ENCODE measurements at places on chromosomes 11 and 22. TPM values are rescaled to one million over a fixed set of nuclear protein-coding genes. Genes with fewer than 3 reads are reported as not detected.
A peak's percentile ranks its signal among the peaks of the same experiment; 100 is the strongest.

Gene TRIM29
- total RNA-seq, result 1.4 TPM

Gene TRIM49
- not detected for total RNA-seq

Gene MPZL2
- 13.2 TPM for total RNA-seq

Gene ROBO4
- 22.0 TPM for total RNA-seq

Gene TSPAN18
- total RNA-seq, result 19.5 TPM

Gene MN1
- 12.8 TPM for total RNA-seq

Gene OR51B2
- total RNA-seq, result 0.35 TPM

DNA sequence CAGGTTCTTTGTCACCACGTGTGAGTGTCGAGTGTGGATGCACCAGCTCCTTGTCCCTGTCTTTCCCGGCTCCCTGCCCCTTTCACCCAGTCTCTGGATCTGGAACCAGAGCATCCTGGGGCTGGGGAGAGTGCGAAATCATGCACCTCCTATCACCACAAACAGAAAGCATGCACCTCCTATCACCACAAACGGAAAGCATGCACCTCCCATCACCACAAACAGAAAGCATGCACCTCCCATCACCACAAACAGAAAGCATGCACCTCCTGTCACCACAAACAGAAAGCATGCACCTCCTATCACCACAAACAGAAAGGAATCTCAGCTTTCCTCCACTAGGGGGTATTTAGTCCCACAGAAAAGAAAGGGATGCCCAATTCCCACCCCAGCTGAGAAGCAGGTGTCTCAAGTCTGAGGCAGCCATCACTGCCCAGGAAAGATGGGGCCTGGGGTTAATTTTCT, 5.9 kb upstream of the GLB1L3 start:
- H3K27me3 ChIP-seq, result no peaks in the 10 kb centered on the region
- no peak overlapping the region for H3K27ac ChIP-seq
- H3K36me3 ChIP-seq, result no peaks in the 10 kb centered on the region

GRCh38 chr11:18472587-18472986, 16.9 kb downstream of the LDHAL6A start:
- no peaks in the 10 kb centered on the region for H3K36me3 ChIP-seq
- H3K27ac ChIP-seq, result no peak overlapping the region
- no peaks in the 10 kb centered on the region for H3K4me1 ChIP-seq
- no peak for DNase-seq

DNA sequence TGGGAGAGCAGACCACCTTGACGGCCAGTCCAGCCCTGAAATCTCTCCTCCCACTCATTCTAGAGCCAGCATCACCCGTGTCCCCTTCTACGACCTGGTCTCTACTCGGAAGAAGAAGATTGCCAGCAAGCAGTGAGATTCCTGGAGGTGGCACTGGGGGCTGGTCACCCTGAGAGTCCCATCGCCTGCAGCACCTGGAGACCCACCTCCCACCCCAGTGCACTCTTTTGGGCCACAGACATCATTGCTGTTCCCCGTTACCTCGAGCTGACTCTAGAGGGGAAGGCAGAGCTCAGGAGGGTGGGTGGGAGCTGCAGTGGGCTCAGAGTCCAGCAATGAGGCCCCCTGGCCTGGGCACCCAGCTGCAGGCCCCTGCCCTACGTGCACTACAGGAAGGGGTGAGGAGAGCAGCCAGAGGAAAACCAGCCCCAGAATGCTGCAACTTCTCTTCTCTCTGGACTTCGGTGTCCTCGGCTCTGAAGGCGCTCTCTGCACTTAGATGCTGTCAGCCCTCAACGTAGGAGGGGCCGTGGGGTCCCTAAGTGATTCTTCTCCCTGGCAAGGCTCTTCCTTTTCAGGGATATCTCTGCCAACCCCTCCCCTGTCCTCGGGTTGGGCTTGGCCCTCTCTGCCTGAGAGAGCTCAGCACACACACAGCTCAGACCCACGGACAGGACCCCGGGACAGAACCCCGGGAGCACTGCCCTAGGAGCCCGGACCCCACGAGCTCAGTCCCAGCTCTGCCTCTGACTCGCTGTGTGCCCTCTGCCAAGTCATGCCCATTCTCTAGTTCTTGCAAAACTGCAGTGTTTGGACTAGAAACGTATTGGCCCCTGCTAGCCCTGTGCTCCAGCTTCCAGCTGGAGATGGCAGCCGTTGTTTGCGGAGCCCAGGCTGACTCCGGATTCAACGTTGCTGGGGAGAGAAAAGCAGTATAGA, 31.3 kb downstream of the CYTH4 start:
- H3K4me1 ChIP-seq, result no peaks in the 10 kb centered on the region
- no peaks in the 10 kb centered on the region for H3K27me3 ChIP-seq
- no peak overlapping the region for H3K4me3 ChIP-seq
- no peaks in the 10 kb centered on the region for H3K36me3 ChIP-seq
- H3K27ac ChIP-seq, result no peak overlapping the region
- no peak for DNase-seq

DNA sequence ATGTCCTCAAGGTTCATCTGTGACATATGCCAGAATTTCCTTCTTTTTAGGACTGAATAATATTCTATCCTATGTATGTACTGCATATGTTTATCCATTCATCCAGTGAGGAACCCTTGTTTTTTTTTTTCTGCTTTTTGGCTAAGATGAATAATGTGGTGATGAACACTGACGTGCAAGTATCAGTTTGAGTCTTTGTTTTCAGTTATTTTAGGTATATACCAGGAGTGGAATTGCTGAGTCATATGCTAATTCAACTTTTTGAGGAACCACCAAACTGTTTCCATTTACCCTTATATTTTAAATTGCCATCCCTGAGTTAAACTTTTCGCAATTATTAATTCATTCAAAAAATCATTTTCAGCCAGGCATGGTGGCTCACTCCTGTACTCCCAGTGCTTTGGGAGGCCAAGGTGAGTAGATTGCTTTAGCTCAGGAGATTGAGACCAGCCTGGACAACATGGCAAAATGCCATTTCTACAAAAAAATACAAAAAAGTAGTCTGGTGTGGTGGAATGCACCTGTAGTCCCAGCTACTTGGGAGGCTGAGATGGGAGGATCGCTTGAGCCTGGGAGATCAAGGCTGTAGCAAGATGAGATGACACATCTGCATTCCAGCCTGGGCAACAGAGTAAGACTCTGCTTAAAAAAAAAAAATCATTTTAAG, 64.2 kb downstream of the MICAL2 start:
- no peaks in the 10 kb centered on the region for H3K36me3 ChIP-seq
- H3K4me3 ChIP-seq, result no peak overlapping the region
- DNase-seq, result no peak
- no peaks in the 10 kb centered on the region for H3K27me3 ChIP-seq

- H3K27ac ChIP-seq, result no peak overlapping the region
- H3K4me3 ChIP-seq, result no peak overlapping the region
- H3K36me3 ChIP-seq, result no peaks in the 10 kb centered on the region
- peaks cover 12% of the 10 kb centered on the region for H3K4me1 ChIP-seq
- H3K27me3 ChIP-seq, result no peaks in the 10 kb centered on the region
- no peak for DNase-seq
Measured at GRCh38 chr11:46557684-46558151, 36.1 kb downstream of the AMBRA1 start.

DNA sequence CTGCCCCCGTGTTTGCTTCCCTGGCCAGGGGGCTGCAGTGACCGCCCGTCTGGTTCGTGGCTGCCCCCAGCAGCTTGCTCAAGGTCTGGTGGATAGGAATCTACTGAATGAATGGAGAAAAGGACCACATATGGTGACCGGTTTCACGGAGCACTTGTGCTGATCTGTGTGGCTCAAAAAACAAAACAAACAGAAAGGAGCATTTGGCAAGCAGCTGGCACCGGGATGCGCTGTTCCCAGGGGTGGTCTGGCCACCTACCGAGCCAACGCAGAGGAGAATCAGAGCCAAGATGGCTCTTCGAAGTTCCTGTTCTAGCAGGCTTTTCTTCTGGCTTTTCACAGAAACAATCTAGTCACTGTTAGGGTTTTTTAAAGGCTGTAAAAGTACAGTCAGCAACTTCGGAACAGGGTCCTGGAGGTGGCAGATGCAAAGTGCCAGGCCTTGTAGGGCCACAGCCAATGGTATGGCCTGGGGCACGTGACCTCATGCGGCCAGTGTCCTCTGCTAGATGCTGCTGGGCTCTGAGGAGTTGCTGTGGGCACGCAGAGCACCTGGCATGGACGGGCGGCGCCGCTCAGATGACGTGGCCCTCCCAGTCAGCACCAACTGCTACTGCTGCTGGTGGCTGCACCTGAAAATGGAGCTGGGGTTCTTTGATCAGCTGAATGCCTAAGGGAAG, 27.3 kb upstream of the PACSIN2 start:
- no peak overlapping the region for H3K27ac ChIP-seq
- H3K4me3 ChIP-seq, result no peak overlapping the region
- H3K36me3 ChIP-seq, result no peaks in the 10 kb centered on the region
- H3K4me1 ChIP-seq, result no peaks in the 10 kb centered on the region
- no peaks in the 10 kb centered on the region for H3K27me3 ChIP-seq

DNA sequence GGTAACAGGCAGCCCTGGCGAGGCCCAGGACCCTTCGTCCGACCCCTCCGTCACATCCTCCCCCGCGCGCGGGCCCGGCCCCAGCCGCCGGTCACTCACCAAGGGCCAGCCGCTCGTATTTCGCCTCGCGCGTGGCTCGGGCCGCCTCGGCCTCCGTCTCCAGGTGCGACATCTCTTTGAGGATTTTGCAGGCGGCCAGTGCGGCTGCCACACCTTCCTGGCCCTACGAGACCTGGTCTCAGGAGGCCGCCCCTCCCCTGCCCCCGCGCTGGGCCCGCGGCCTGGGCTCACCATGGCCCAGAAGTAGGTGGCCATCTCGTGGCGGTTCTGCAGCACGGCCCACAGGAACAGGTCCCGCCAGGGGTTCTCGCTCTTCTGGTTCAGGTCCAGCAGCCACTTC, 14.1 kb downstream of the TSSC4 start:
- no peak overlapping the region for H3K4me3 ChIP-seq
- DNase-seq, result no peak
- no peaks in the 10 kb centered on the region for H3K36me3 ChIP-seq
- no peak overlapping the region for H3K27ac ChIP-seq

- H3K27me3 ChIP-seq, result no peaks in the 10 kb centered on the region
- H3K27ac ChIP-seq, result no peak overlapping the region
- DNase-seq, result no peak
- H3K4me3 ChIP-seq, result no peak overlapping the region
Measured at GRCh38 chr11:117900121-117900648, 23.7 kb upstream of the FXYD6 start.

- no peak overlapping the region for H3K4me3 ChIP-seq
- DNase-seq, result no peak
- no peak overlapping the region for H3K27ac ChIP-seq
- peaks cover 3% of the 10 kb centered on the region for H3K4me1 ChIP-seq
- no peaks in the 10 kb centered on the region for H3K27me3 ChIP-seq
Measured at GRCh38 chr11:16902781-16903378, 111.3 kb downstream of the PLEKHA7 start.

GRCh38 chr11:117822074-117823033, 2.2 kb downstream of the FXYD2 start:
- no peak for DNase-seq
- no peaks in the 10 kb centered on the region for H3K27me3 ChIP-seq
- H3K36me3 ChIP-seq, result no peaks in the 10 kb centered on the region
- H3K4me1 ChIP-seq, result peaks cover 20% of the 10 kb centered on the region

DNA sequence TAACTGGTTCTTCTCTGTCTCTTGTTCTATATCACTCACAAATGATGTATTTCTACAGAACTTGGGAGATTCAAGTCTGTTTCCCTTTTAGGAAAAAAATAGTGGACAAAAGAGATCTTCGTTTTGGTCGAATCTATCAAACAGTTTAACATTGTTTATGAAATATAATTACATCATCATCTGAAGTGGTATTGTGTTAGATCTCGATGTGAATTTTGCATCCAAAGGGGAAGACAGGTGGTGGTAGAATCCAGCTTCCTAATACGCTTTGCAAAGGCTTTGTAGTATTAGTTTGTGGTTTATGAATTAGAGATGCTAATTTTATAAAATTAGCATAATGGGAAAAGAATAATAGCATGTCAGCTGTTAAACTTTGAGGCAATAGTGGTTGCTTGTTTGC, 3.4 kb downstream of the SIK2 start:
- no peaks in the 10 kb centered on the region for H3K36me3 ChIP-seq
- H3K4me3 ChIP-seq, result no peak overlapping the region
- peaks cover 4% of the 10 kb centered on the region for H3K4me1 ChIP-seq
- H3K27me3 ChIP-seq, result no peaks in the 10 kb centered on the region
- DNase-seq, result no peak

GRCh38 chr11:115170133-115170815, 333.9 kb downstream of the CADM1 start:
- no peaks in the 10 kb centered on the region for H3K27me3 ChIP-seq
- H3K36me3 ChIP-seq, result no peaks in the 10 kb centered on the region
- DNase-seq, result no peak
- H3K4me1 ChIP-seq, result no peaks in the 10 kb centered on the region
- no peak overlapping the region for H3K4me3 ChIP-seq

- no peak for DNase-seq
- H3K4me3 ChIP-seq, result no peak overlapping the region
- H3K27me3 ChIP-seq, result no peaks in the 10 kb centered on the region
- no peak overlapping the region for H3K27ac ChIP-seq
Measured at GRCh38 chr11:87778357-87778756, 396.9 kb downstream of the RAB38 start.

GRCh38 chr22:37741312-37741795, 44.5 kb downstream of the TRIOBP start:
- H3K27ac ChIP-seq, result peak overlapping the region; percentile 87
- H3K36me3 ChIP-seq, result no peaks in the 10 kb centered on the region
- DNase-seq, result peak; percentile 97
- no peaks in the 10 kb centered on the region for H3K27me3 ChIP-seq
- no peak overlapping the region for H3K4me3 ChIP-seq

DNA sequence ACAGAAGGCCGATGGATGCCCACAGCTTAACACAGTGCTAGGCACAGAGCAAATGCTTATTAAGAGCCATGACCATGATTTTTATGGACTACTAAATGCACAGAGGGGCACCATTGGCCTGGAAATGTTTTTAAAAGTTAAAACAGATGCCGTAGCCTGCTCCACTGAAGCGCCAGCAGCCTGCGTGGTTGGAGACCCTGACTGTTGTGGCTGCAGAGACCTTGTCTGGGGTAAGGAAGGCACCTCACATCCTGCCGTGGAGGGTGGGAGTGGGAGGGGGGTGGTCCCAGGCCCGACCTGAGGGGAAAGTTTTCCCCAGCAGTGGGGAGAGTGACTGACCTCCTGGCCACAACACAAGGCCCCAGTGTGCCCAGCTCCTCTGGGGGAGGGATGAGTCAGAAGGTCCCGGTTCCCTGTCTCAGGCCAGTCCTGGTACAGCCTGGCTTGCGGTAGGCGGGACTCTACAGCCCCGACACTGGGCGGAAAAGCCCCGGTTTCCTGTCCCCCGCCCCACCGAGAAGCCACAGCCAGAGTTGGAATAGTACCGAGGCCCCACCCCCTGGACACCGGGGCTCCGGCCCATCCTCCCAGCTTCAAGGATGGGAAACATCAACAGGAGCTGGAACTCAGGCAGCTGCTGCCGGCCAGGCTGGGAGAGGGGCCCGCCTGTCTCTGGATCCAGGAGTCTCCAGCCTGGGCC, 7.0 kb downstream of the CHST1 start:
- H3K36me3 ChIP-seq, result no peaks in the 10 kb centered on the region
- no peaks in the 10 kb centered on the region for H3K27me3 ChIP-seq
- H3K4me3 ChIP-seq, result no peak overlapping the region
- peaks cover 20% of the 10 kb centered on the region for H3K4me1 ChIP-seq

GRCh38 chr11:73271936-73272679, at the start of gene P2RY6:
Gene P2RY6 (plus strand): TSS chr11:73272338. CDS start chr11:73296519, 24,181 bp downstream.
- H3K27ac ChIP-seq, result no peak within 1 kb of the TSS
- no peaks in the 10 kb centered on the region for H3K4me1 ChIP-seq
- no peak for DNase-seq
- H3K4me3 ChIP-seq, result no peak within 1 kb of the TSS
- H3K27me3 ChIP-seq, result no peaks in the 10 kb centered on the region

GRCh38 chr11:115980337-115981103, 476.3 kb upstream of the CADM1 start:
- H3K36me3 ChIP-seq, result no peaks in the 10 kb centered on the region
- no peak overlapping the region for H3K27ac ChIP-seq
- DNase-seq, result no peak
- H3K4me1 ChIP-seq, result no peaks in the 10 kb centered on the region
- H3K27me3 ChIP-seq, result no peaks in the 10 kb centered on the region
- H3K4me3 ChIP-seq, result no peak overlapping the region
